ENCODE measurements at places on chromosomes 16 and 17.

DNA sequence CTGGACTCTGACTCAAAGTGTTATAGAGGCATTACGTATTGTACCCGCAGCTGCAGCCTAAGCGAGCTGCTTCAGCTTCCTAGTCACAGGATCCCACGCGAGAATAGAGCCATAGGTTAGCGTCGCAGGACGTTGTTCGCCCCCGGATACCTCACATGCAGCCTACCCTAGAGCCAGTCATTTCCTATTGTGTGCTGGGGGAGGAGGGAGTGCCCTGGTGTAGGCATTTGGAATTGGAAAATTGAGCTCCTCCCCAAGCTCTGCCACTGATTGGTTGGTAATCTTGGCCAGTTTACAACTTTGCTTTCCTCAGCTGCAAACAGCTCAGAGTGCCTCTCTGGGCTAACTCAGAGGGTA lies 530 bp downstream of the NAA60 start:
- DNase-seq = no peak

GRCh38 chr17:9402590-9403199 lies 172.9 kb downstream of the STX8 start:
- no peak for DNase-seq

GRCh38 chr17:72121164-72122009 lies 567 bp downstream of the SOX9 start:
- no peak for DNase-seq

DNA sequence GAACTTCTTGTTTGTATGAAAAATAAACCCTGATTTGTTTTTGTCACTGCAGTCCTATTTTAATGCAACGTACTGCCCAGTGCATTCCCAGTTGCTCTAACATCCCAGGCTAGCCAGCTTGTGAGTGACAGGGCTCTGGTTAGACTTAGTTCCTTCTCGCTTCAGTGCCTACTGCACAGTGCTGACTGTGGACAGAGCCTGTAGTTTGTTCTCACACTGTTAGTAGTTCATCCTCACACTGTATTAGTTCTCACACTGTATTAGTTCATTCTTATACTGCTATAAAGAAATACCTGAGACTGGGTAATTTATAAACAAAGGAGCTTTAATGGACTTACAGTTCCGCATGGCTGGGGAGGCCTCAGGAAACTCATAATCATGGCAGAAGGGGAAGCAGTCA lies 116.6 kb upstream of the SALL1 start:
- no peak for DNase-seq

DNA sequence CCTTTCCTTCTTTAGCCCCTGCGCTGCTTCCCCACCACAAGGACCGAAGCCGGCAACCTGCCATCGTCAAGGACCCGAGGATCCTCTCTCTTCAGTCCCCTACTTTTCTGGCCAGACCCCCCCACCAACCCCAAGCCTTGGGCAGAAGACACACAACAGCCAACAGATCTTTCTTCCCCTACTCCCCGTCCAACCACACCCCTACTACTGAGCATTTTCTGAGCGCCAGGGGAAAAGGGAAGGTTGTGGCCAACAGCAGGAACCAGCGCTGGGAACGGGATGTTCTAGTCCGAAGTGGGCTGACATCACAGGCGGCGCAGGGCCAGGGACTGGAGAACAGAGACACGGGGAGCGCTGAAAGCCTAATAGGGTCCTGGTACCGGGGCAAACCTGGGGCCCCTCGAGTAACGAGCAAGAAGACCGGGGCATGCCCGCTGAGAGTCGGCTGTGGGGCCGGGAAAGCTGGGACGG lies 528 bp downstream of the PER1 start:
- peak; percentile 81 for DNase-seq

- DNase-seq = no peak
Measured at GRCh38 chr16:87821376-87822107, 47.8 kb downstream of the SLC7A5 start.

DNA sequence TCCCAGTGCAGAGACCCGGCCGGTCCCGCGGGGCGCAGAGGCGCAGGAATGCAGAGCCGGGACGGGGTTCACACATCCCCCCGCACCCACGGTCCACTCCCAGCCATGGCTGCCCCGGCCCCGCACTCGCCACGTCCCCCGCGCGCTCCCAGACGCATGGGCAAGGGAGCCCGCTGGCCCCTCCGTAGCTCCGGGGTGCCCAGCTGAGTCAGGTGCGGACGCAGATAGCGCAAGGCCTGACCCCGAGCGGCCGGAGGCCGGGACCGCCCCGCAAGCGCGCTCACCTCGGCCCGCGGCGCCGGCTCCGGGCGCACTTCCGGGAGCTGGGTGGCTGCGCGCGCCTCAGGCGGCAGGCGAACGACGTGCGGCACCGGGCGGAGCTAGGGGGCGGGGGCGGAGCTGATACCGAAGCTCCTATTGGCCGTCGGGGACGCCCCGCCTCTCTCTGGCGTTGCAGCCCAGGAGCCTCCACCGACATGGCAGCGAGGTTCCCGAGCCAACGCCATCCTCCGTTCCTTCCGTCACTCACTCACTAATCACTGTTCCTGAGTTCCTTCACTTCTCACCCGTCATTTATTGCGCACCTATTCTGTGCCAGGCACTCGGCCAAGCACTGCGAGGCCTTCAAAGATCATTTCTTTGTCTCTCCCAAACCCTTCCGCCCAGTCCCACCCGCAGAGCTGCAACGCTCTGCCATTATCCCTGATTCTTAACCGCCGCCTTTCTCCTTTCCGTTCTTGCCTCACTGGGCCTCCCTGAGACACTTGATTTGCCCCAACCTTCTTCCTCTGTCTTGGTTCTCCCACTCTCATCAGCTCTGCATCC lies at the start of gene ZNF18:
ZNF18 (minus strand) TSS at position 329 of the 825 bp plus-strand sequence. CDS start 4,646 bp downstream, outside the sequence.
- peak; percentile 72 for DNase-seq

GRCh38 chr17:40026816-40027613 lies 11.8 kb downstream of the CSF3 start:
- peak; percentile 43 for DNase-seq

DNA sequence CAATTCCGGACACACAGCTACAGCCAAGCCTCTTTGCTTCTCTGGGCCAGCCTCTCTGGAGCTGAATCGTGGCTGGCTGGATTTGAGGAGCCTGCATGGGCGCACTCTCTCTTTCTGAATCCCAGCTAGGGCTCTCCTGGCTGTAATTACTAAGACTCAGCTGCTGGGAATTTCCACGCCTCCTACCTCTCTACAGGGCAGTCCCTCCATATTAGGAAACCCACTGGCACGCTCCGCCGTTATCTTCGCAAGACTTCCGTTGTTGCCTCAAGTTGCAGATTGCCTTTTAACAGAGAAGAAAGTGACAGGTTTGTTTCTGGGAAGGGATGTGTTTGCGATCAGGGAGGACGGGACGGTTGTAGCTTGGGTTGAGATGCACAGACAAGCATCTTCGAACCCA lies 188.4 kb upstream of the NLRP1 start:
- no peak for DNase-seq

DNA sequence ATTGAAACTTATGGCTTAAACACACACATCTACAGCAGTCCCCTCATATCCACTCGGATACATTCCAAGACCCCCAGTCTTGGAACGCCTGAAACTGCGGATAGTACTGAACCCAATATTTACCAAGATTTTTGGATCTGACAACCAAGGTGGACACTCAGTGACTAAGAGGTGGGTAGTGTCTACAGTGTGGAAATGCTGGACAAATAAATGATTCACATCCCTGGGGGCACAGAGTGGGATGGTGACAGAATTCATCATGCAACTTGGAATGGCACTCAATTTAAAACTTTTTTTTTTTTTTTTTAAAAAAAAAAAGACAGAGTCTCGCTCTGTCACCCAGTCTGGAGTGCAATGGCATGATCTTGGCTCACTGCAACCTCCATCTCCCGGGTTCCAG lies 54.2 kb upstream of the TRAP1 start:
- DNase-seq = no peak

DNA sequence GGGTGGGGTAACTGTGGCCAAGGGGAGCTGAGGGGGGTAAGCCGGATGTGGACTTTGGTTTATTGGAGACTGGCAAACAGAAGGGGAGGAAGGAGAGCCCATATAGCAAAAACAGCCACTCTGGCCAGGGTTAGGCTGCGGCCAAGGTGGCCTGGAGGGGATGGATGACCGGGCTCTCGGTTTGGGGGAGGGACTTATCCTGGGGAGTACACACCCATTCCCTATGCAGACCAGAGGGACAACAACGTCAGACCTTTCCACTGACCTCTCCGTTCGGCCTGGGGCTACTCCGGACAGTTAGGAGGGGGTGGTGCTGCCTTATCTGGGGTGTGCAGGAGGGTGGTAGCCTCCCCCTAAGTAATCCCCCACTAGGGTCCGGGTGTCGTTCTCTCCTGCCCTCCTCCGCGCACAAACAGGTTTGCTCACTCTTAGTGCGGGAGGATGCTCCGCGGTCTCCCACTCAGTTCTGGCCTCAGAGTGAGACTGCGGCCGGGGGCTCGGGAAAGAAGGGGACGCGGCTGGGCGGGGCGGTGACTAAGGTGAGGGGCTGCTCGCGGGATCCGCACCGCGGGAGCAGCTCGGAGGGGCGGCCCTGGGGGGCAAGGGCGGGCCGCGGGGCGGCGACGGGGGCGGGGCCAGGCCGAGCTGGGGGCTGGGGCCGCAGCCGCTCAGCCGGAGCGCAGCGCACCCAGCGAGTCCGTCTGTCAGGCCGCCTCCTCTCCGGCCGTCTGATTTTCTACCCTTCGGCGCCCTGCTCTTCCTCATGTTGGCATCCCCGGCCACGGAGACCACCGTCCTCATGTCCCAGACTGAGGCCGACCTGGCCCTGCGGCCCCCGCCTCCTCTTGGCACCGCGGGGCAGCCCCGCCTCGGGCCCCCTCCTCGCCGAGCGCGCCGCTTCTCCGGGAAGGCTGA lies at the start of gene WNK4:
WNK4 (plus strand) TSS at position 675 of the 915 bp plus-strand sequence; CDS start at position 764, 89 bp downstream.
- DNase-seq = no peak

DNA sequence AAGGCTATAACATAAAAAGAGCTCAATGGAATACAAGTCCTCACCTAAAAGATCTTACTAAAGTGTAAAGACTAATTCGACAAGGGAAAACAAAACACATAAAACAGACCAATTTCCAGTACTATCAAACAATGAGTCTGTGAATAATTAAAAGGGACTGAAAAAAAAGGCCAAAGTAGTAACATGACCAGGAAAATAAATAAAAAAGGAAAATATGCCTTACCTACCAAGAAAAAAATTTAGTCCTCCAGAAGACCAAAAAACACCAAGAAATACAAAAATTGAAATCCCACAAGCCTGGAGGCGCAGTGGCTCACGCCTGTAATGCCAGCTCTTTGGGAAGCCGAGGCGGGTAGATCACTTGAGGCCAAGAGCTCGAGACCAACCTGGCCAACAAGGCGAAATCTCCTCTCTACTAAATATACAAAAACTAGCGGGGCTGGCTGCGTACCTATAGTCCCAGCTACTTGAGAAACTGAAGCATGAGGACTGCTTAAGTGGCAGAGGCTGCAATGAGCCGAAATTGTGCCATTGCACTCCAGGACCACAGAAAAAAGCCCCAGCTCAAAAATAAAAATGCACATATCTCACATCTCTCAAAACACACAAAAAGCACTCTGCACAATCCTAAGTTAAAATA lies 60.8 kb downstream of the TEX14 start:
- no peak for DNase-seq

DNA sequence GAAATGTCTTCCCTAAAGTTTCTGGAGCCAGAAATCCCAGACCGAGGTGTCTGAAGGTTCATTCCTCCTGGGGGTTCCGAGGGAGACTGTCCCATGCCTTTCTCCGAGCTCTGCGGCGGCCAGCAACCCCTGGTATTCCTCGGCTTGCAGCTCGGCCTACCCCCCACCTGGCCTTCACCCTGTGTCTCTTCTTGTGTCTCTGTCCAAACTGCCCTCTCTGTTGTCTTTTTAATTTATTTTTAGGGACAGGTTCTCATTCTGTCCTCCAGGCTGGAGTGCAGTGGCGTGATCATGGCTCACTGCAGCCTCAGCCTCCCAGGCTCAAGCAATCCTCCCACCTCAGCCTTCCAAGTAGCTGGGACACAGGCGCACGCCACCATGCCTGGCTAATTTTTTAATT lies 211.7 kb downstream of the SEC14L1 start:
- no peak for DNase-seq

DNA sequence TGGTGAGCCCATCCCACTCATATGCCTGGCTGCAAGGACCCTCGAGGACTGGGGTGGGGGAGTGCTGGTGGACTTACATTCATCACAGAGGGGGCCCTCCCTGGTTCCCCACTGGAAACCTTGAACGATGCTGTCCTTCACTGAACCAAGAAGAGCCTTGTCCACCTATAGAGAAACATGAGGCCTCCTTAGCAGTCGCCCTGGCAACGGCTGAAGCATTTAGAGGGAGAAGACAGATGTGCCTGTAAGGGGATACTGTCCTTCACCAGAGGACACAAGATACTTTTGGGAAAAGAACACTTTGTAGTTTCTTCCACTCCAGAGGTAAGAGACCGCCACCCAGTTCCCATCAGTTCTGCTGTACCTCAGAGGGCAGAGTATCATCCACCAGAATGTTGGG lies 6.5 kb downstream of the HIGD1B start:
- DNase-seq = no peak

DNA sequence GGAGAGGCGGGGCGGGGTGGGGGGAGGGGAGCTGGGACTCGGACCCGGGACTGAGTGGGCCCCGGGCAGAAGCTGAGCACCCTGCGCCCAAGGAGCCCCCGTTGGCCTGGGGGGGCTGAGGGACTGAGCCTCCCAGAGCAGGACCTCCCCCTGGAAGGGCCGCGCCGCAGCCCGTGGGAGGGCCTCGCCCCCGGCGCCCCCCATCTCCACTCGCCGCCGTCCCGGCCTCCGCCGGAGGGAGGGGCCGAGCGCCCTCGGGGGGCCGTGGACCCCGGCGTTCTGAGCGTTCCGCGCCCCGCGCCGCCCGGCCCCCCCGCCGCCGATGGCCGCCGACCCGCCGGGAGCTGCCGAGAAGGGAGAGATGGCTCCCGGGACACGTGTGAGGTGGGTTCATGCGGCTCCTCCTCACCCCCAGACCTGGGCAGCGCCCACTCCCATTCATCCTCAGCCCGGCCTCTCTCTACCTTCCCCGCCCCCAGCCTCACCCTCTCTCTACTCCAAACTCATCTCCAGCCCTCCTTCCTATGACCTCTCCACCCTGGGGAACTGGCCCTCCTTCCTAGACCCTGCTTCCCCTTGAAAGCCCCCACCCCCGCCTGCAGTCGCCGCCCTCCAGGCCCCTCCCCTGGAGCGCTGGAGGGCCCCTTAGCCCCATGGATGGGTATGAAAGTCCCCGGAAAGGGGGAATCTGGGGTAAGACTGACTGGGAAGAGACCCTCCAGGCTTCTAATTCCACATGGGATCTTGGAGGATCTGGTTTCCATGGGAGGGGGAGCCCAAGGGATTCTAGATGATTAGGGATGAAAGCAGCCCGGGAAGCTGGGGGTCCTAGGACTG lies 922 bp downstream of the FBXL19 start:
- DNase-seq = no peak

DNA sequence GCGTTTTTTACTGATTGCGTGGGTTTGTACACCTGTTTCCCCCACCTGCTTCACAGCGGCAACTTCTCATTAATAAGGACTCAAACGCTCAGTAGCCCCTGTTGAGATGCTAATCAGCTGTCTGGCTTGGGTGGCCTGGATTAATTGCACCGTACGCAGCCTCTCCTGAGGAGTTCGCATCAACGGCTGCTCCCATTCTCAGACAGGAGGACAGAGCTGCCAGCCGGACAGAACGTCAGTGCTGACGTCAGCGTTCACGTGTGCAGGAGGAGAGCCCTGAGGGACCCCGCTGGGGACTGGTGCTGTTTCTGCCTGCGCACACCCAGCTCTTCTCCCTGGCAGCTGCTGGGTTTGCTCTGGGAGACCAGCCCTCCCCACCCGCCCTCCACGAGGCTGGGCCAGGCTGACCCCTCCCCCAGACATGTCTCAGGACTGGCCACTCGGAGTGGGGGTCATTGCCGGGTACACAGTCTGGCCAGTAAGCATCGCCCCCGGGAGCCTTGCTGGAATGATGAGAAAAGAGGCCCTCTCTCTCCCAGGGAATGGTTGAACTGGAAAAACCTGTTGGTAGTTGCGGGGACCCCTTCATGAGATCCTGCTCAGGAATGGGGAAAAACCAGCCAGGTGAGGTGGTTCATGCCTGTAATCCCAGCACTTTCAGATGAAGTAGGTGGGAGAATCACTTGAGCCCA lies 5.7 kb upstream of the BANP start:
- DNase-seq = peak; percentile 86
